Activated effector memory CD4-positive, alpha-beta T cell treated with Interleukin-2 at 50 U/mL for 16 hours (primary cell): ENCODE measurements at places on chromosomes 4 and X.

GRCh38 chr4:147388018-147388417 is 92.9 kb upstream of the EDNRA start:
- no peak for DNase-seq

DNA sequence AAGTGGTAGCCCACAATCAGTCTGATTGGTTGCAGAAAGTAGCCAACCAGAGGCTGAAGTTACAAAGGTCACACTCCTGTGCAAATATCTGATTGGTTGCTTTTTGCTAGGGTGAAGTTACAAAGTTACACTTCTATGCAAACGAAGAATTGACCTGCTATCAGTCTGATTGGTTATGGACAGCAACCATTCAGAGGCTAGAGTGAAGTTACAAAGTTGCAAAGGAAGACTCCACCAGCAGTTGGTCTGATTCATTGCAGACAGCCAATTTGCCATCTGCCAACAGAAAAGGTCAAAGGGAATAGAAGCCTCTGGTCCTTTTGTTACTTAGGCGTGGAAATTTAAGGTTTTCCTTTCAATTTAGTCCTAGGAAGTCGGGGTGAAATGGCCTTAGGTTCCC is 377.7 kb downstream of the PRDM5 start:
- DNase-seq: no peak

DNA sequence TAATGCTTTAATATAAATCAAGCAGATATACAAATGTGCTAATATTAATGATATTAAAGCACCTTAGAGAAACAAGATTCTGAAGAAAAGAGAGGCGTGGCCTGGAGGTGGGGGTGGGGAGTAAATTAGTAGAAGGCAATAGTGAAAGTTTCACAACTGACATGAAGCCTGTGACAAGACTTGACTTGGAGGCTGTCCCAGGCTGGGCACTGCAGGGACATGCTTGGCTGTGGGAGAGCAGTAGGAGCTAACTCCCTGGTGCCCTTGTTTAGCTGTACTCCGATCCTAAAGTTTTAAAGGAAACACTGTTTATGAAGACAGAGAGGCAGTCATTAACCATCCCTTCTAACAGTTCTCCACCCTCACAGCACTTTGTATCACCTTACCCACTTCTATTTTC is 239.0 kb upstream of the MAB21L2 start:
- DNase-seq: no peak

DNA sequence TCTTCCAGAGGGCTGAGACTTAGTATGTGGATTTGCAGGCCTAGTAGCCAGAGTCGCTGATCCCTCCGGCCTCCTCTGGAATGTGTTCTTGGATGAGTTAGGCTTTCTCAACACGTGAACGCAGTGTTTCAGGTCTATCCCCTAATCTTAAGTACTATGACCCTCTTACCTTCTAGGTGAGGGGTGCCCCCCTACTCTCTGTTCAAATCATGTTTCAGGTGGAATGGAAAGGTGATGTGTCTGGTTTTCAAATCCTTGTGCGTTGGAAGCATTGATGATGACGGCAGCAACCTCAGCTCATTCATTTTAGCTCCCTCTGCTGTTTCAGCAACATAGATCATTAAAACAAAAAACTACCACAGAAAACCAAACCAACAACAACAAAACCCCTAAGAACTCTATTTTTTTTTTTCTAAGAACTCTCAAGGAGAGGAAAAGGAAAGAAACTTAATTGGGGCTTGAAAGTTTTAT is 56.4 kb downstream of the RWDD4 start:
- no peak for DNase-seq

- peak; percentile 31 for DNase-seq
These were observed 961 bp upstream of the MBNL3 start for GRCh38 chrX:132489578-132490419.

- DNase-seq: no peak
These were observed 132.1 kb upstream of the NEIL3 start for GRCh38 chr4:177177541-177178081.

DNA sequence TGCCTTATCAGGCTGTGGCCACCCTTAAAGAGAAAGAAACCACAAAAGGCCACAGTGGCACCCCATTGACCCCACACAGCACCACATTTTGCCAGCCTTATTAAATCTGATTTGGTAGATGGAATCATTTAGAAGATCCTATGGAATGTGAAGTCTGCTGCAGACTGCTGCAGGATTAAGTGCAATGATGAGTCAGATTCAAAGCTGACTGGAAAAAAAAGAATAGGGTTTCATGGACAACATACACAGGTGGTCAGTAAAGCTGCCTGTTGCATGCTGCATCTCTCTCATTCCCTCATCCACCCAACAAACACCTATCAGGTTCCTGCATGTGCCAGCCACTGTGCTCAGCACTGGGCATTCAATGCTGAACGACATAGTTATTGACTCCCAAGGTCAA is 56.6 kb downstream of the CHST7 start:
- DNase-seq: no peak

DNA sequence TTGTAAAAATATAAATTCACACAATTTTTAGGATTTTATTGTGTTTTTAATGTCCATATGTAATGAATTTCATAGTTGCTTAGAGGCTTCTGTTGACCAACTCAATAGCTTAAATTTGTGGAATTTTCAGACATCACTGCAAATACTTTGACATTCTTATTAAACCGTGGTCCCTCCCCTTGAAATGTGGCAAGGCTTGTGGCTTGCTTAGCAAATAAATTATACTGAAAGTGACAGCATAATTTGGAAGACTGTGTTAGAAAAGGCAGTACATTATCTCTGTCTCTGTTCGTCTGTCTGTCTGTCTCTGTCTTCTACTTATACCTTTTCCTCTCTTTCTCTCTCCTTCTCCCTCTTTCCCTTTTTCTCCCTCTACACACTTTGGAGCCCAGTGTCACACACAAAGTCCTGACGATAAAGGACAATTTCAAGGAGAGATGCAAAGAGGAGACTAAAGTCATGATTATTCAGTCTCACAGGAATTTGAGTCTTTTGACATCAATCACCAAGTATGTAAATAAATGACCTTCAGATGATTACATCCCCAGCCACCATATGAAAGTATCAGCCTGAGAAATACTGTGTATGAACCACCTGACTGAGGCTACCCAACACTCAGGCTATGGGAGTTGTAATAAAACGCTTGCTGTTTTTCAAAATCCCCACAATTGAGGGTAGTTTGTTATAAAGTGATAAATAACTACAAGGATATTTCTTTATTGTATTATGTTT is 21.0 kb upstream of the UGT2B7 start:
- no peak for DNase-seq

DNA sequence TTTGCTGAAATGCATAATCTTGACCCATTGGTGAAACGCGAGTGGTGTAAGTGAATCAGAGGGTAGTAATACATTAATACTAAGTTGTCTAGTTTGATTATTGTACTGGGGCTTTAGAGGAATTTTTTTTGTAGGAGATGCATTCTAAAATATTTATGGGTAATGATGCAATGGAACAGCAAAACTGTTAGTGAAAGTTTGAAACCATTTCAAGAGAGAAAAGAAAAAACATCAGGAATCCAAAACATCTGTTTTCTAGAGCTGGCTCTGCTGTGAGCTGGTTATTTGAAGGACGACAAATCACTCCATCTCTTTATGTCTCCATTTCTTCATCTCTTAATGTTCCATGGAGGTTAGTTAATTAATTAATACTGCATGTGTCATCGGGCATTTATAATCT is 351.9 kb upstream of the FAT1 start:
- no peak for DNase-seq

GRCh38 chrX:107530141-107530540 is 80.7 kb downstream of the FRMPD3 start:
- no peak for DNase-seq

GRCh38 chrX:84186603-84187532 is 1.1 kb downstream of the RPS6KA6 start:
- DNase-seq: no peak
